ENCODE measurements at places on chromosomes 2 and 18. TPM values are rescaled to one million over a fixed set of nuclear protein-coding genes. Genes with fewer than 3 reads are reported as not detected.

The RGPD3 gene
- 0.20 TPM for total RNA-seq

The CCDC68 gene
- 0.29 TPM for total RNA-seq

The STON1 gene
- 7.0 TPM for total RNA-seq

The MOGAT1 gene
- total RNA-seq: 0.24 TPM

The KCNK3 gene
- total RNA-seq: 2.3 TPM

The ATOH8 gene
- total RNA-seq: 7.2 TPM

The FECH gene
- 22.8 TPM for total RNA-seq

The ARHGAP28 gene
- 0.29 TPM for total RNA-seq

The PLB1 gene
- total RNA-seq: 1.6 TPM

The MREG gene
- 5.7 TPM for total RNA-seq

The LIPT1 gene
- total RNA-seq: 8.4 TPM

The ERFE gene
- total RNA-seq: 0.10 TPM

The COL5A2 gene
- total RNA-seq: 175 TPM

The CXCR4 gene
- total RNA-seq: not detected

The OTOF gene
- not detected for total RNA-seq

The GPR35 gene
- 0.12 TPM for total RNA-seq

The CMPK2 gene
- total RNA-seq: 3.7 TPM

The CHRND gene
- total RNA-seq: not detected

The RALBP1 gene
- 38.1 TPM for total RNA-seq

The CYP26B1 gene
- 3.5 TPM for total RNA-seq

The MRPL19 gene
- total RNA-seq: 51.1 TPM

Measured in RPMI7951 (cell line).